Hepatocyte (in vitro differentiated cells): ENCODE measurements at places on chromosomes 4 and X.

- H3K27ac ChIP-seq, result no peak overlapping the region
- H3K4me3 ChIP-seq, result no peak overlapping the region
- no peaks in the 10 kb centered on the region for H3K36me3 ChIP-seq
Measured at GRCh38 chrX:100975212-100975611, 5.7 kb downstream of the ARL13A start.

DNA sequence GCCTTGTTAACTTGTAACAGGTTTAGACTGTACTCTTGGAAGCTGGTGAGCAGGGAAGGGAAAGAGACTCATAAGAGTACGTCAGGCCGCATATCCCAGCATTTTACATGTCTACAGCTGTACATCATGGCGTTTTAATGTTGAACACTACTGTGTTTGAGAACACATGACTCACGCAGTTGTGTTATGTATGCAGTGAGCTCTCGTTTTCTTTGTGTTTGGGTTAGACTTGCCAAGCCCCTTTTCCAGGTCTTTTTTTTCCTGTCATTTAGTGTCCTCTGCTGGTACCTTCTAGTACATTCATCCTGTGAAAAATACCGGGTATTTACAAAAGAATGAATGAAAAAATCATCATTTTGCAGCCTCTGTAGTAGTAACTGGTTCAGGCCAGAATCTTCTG, 35.3 kb downstream of the SMS start:
- no peaks in the 10 kb centered on the region for H3K36me3 ChIP-seq
- DNase-seq, result peak; percentile 48
- H3K4me3 ChIP-seq, result no peak overlapping the region
- no peaks in the 10 kb centered on the region for H3K27me3 ChIP-seq
- peaks cover 6% of the 10 kb centered on the region for H3K4me1 ChIP-seq
- peak overlapping the region; percentile 75 for H3K27ac ChIP-seq

DNA sequence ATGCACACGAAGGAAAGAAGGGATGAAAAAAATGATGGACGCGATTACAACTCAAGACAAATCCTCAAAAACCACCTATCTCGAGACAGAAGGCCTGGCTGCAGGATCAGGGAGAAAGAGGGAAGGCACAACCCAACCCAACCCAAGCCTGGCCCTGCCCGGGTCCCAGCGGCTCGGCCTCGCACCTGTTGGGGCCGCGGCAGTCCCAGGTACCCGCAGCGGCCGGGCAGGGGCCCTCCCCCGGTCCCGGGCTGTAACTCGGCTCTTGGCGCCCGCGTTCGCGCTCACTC, 464 bp downstream of the RASGEF1B start:
- no peaks in the 10 kb centered on the region for H3K36me3 ChIP-seq
- peak overlapping the region; percentile 82 for H3K4me3 ChIP-seq
- DNase-seq, result no peak
- no peaks in the 10 kb centered on the region for H3K4me1 ChIP-seq
- H3K27ac ChIP-seq, result peak overlapping the region; percentile 94

GRCh38 chr4:41044165-41044564, 170.2 kb downstream of the APBB2 start:
- no peak for DNase-seq
- no peak overlapping the region for H3K4me3 ChIP-seq
- no peaks in the 10 kb centered on the region for H3K36me3 ChIP-seq
- no peak overlapping the region for H3K27ac ChIP-seq

DNA sequence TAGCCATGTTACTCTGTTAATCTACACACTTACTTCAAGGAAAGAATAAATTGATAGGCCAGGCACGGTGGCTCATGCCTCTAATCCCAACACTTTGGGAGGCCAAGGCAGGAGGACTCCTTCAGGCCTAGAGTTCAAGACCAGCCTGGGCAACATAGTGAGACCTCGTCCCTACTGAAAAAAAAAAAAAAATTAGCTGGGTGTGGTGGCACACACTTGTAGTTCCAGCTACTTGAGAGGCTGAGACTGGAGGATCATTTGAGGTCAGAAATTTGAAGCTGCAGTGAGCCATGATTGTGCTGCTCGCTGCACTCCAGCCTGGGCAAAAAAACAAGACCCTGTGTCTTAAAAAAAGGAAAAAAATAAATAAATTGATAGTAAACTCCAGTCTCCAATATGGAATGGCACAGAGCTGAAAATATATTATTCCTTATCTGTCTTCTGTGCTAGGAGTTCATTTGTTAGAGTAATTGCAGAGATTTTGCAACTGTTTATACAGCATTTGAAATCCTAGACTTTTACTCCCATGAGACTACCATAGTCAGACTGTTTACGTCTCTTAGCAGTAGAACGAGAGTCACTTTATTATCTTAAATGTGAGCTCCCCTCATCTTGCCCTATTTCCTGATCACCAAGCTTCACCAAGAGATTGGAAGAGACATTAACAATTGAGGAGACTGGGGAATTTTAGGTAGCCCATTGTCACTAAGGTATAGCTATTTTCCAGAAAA, 18.8 kb upstream of the TMEM131L start:
- peak; percentile 17 for DNase-seq
- peak overlapping the region; percentile 85 for H3K27ac ChIP-seq
- no peak overlapping the region for H3K4me3 ChIP-seq
- H3K36me3 ChIP-seq, result no peaks in the 10 kb centered on the region
- H3K4me1 ChIP-seq, result peaks cover 5% of the 10 kb centered on the region

DNA sequence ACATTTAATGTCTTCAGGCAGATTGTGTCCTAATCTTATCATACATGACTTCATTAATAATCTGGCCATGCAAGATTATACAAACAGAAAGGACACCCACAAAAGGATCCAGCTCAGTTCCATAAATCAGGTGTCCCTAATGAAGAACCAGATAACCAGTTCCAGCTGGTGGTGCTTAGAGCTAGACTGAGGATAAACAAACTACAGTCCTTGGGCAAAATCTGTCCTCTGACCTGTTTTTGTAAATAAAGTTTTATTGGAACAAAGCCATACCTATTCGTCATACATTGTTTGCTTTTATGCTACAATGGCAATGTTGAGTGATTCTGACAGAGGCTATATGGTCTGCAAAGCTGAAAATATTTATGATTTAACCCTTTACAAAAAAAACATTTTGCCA, 199.5 kb downstream of the MID1IP1 start:
- no peak overlapping the region for H3K27ac ChIP-seq
- H3K27me3 ChIP-seq, result no peaks in the 10 kb centered on the region
- peaks cover 5% of the 10 kb centered on the region for H3K4me1 ChIP-seq
- DNase-seq, result no peak

DNA sequence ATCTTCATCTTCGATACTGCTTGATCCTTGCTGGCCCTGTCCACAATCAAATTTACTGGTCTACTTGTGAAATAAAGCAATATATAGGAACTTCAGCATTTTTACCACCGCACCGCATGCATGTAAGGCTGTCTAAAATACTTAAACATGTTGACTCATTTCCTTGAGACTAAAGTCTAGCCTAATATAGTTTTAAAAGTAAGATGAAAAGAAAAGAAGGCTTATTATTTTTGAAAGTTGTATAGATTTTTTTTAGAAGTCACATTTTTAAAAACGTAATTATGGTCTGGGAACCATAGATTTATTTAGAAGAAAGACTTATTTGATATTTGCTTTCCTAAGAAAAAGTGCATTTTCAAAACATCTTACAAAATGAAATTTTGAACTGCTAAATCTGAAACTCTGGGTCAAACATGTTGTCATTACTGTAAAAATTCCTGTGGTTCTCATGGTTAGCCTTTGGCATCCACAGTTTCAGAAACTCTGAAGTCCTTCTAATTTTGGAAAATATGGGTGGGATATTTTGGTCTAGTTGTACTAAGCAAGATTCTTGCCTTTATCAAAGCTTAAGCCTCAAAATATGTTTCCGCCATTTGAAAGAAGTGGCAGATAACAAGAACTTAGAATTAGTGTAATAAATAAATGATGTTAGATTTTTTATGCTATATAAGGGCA, 423.5 kb upstream of the CTSO start:
- no peak for DNase-seq
- H3K4me3 ChIP-seq, result no peak overlapping the region
- H3K4me1 ChIP-seq, result no peaks in the 10 kb centered on the region
- peak overlapping the region; percentile 6 for H3K27ac ChIP-seq
- no peaks in the 10 kb centered on the region for H3K27me3 ChIP-seq

GRCh38 chrX:35380808-35381700, 417.1 kb upstream of the MAGEB16 start:
- H3K27me3 ChIP-seq, result no peaks in the 10 kb centered on the region
- peak; percentile 39 for DNase-seq
- no peak overlapping the region for H3K4me3 ChIP-seq
- H3K27ac ChIP-seq, result no peak overlapping the region

- no peak for DNase-seq
- H3K4me1 ChIP-seq, result no peaks in the 10 kb centered on the region
- no peak overlapping the region for H3K27ac ChIP-seq
Measured at GRCh38 chr4:133464311-133464710, 315.2 kb downstream of the PCDH10 start.

DNA sequence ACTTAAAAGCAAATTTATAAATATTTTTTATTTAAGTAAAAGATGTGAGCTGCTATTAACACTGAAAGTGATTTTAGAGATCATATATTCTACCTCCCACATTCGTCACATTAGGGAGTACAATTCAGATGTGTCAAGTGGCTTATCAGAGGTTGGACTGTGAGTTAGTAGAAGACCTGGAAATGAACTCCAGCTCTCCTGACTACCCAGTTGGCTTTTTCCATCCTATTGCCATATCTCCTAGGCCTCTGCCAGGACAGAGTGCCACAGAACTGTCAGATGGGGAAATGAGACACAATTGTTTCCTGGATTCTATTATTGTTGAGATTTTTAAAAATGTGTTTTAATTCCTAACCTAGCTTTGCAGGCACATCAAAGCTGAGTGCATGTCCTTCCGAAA, 634.1 kb upstream of the MAGEB2 start:
- no peak overlapping the region for H3K27ac ChIP-seq
- no peaks in the 10 kb centered on the region for H3K36me3 ChIP-seq

- no peak overlapping the region for H3K4me3 ChIP-seq
- peaks cover 2% of the 10 kb centered on the region for H3K27me3 ChIP-seq
- H3K4me1 ChIP-seq, result peaks cover 6% of the 10 kb centered on the region
- H3K36me3 ChIP-seq, result no peaks in the 10 kb centered on the region
- peak; percentile 34 for DNase-seq
Measured at GRCh38 chr4:174119051-174119450, 164.4 kb downstream of the FBXO8 start.

DNA sequence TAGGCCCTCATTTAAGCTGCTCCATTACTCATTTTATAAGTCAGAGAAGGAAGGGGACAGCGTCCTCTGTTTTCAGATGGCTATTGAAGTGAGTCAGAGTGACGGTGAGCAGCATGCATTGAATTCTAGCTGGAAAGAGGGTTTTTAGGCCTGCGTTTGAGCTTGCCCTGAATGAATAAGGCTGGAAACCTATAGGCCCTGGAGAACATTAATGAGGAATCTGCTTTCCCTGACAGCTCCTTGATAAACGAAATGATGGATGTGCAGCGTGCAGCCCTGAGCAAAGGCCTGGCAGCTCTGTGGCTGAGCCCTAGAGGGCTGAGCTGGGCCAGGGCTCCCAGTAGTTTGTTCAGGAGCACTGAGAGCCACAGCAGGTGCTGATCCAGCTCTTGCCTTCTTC, 33.4 kb downstream of the TBL1X start:
- no peak overlapping the region for H3K4me3 ChIP-seq
- no peaks in the 10 kb centered on the region for H3K36me3 ChIP-seq
- H3K4me1 ChIP-seq, result no peaks in the 10 kb centered on the region
- H3K27me3 ChIP-seq, result no peaks in the 10 kb centered on the region

- H3K36me3 ChIP-seq, result no peaks in the 10 kb centered on the region
- H3K27ac ChIP-seq, result no peak overlapping the region
- no peak overlapping the region for H3K4me3 ChIP-seq
- peaks cover 12% of the 10 kb centered on the region for H3K27me3 ChIP-seq
- no peak for DNase-seq
Measured at GRCh38 chr4:52079659-52080058, 28.6 kb downstream of the SPATA18 start.
